ENCODE measurements at places on chromosomes 4 and X.

- no peak for DNase-seq
These were observed 4.5 kb upstream of the RHOH start for GRCh38 chr4:40192114-40193015.

GRCh38 chr4:61251129-61251528, 51.0 kb downstream of the ADGRL3 start:
- DNase-seq = no peak

GRCh38 chr4:19230906-19231545, 1020.7 kb upstream of the SLIT2 start:
- no peak for DNase-seq

- DNase-seq = no peak
These were observed 42.5 kb downstream of the SCD5 start for GRCh38 chr4:82756061-82756460.

DNA sequence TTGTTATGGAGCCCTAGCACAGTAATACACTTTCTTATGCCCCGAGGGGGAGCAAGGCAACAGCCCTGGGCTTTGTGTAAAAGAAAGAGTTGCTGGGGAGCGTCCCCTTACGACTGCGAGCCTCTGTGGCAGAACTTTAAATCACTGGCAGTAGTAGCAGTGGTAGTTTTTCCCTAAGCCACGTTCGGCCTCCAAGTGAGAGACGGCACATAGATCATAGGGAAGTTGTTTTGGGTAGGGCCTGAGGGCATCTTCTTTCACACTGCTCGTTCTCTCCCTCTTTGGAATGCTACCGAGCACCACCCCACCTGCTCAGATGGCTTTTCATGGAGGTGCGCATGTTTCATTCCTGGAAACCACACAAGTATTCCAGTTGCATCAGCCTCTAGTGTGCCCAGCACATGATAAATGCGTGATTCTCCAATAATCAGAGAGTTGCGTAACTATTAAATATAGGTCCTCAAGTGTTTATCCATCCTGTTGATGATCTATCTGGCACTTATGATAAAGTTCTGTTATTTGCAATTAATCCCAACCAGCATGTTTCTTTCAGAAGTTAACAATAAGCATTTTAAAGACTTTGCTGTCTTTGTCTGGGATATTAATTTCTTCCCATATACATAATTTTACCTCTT, 7.0 kb upstream of the SYNPO2 start:
- DNase-seq = no peak

- DNase-seq = no peak
These were observed 19.0 kb downstream of the CXCL8 start for GRCh38 chr4:73759357-73759756.

DNA sequence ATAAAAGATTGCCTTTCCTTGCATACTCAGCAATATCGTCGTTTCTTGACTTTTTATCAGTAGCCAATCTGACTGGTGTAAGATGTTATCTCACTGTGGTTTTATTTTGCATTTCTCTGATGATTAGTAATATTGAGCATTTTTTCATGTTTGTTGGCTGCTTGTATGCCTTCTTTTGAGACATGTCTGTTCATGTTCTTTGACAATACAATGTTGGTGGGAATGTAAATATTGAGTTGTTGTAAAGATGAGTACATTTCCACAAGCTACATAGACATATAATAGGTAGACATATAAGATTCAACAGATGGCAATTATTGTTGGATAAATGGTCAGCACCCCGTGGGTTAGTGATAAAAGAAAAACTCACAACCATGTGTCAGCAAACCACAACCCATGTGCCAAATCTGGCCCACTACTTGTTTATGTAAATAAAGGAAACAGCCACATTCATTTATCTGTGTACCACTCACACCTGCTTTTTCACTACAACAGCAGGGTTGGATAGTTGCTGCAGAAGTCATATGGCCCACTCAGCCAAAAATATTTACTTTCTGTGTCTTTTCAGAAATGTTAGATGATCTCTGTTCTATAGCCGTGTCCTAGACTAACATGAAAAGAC, 153.1 kb upstream of the VCX start:
- no peak for DNase-seq

GRCh38 chr4:125091-125771, 930 bp downstream of the ZNF718 start:
- DNase-seq = no peak

DNA sequence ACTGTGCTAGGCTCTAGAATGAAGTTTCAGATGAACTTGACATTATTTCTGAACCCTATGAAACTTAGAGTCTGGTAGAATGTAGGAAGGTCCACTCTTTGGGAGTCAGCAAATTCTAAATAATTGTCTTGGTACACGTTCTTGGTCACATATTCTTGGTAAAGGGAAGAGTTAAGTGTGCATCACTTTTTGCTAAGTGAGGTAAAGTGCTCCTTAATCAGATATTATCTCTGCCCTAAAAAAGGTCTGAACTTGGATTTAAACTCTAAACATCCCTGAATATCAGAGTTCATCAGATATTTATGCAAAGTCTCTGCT, 7.2 kb downstream of the OCIAD2 start:
- DNase-seq = no peak

DNA sequence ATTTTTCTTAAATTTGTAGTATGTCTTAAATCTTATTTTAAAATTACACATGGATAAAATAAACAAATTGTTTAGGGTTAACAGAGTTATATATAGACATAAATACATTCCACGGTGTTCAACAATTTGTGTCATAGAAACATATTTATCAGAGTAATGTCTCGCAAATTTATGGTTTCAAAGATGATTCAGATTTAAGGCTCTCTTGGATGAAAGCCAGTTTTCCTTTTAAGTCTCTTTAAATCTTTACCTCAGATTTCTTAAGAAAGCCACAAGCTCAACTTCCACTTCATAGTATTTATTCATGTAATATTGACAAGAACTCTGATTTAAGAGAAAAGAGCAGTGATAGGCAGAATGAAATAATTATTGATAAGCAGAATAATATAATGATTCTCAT, 1254.8 kb upstream of the ADGRL3 start:
- DNase-seq = no peak

- no peak for DNase-seq
These were observed 62.5 kb downstream of the CD40LG start for GRCh38 chrX:136710325-136710951.

GRCh38 chr4:23039818-23040217, 347.1 kb downstream of the GBA3 start:
- no peak for DNase-seq
